Body of pancreas (tissue), 4 donors: ENCODE measurements at places on chromosomes 4 and X. TPM values are rescaled to one million over a fixed set of nuclear protein-coding genes. Genes with fewer than 3 reads are reported as not detected.

The FGFR3 gene
- 114 TPM for total RNA-seq

GRCh38 chr4:118173126-118173525 lies 138.8 kb downstream of the NDST3 start:
- DNase-seq = no peak

- no peak for DNase-seq
Observed at GRCh38 chrX:24264383-24264782, 49.5 kb downstream of the SUPT20HL2 start.

The RASL11B gene
- total RNA-seq = 1.3 TPM

The PCSK1N gene
- total RNA-seq = 110 TPM

The LPAR4 gene
- 3.0 TPM for total RNA-seq

- DNase-seq = no peak
Observed at GRCh38 chr4:83266689-83267088, 17.9 kb downstream of the COQ2 start.
